ENCODE measurements at places on chromosomes 2 and 18.

- DNase-seq: no peak
Measured at GRCh38 chr18:59308938-59309260, 9.6 kb downstream of the CPLX4 start.

GRCh38 chr18:30988440-30988839 lies 54.1 kb downstream of the DSC3 start:
- DNase-seq: no peak

DNA sequence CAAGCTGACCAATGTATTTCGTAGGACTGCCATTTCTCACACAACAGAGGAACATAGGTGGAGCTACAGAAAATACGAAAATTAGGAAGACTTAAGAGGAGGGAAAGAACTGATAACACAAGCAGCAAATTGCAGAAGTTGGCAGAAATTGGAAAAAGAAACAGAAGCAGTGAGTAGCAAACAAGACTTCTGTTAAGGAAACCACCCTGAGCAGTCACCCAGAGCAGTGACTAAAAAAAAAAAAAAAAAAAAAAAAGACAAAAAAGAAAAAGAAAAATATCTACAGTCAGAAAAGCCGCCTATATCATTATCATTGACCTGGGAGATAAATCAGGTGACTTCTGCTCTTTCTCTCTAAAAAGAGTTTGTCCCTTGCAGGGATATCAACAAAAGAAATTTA lies 21.4 kb downstream of the STK17B start:
- no peak for DNase-seq

GRCh38 chr18:57241869-57242268 lies 95.0 kb downstream of the BOD1L2 start:
- no peak for DNase-seq

GRCh38 chr18:13581496-13582177 lies 144.7 kb downstream of the FAM210A start:
- DNase-seq: no peak

GRCh38 chr2:31979956-31980355 lies 30.9 kb downstream of the MEMO1 start:
- no peak for DNase-seq

DNA sequence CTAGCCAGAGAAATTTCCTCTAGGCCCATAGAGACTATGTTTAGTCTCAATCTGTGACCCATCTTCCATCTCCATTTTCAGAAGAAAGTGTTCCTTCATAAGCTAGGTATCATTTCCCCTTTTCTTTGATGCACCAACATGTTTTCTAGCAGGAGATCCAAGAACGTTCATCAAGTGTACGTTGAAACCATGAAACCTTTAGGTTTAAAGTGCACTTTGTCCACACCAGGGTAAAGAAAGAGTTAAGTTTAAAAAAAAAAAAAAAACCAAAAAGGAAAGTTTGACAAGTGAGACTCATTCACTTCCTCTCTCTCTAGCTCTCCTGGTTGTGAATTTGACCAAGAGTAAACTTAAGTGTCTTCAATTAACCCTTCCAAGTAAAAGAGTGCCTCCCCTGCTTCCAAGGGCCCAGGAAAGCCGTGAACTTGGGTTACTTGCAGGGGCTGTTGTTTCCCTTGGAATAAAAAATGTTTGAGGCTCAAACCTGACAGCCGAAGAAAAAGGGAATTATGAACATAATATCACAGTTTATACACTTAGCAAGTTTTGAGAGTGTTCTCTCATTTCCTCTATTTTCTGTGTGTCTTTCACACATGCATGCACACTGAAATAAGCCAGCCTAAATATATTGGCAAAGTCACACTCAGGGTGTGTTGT lies 56.7 kb downstream of the LBH start:
- DNase-seq: no peak

GRCh38 chr18:35190948-35191697 lies 49.7 kb upstream of the ZNF397 start:
- no peak for DNase-seq

Measured in activated T-helper 1 cell treated with anti-CD3 and anti-CD28 coated beads, Interleukin-2, amount 50 U/mL, for 16 hours (primary cell).